ENCODE measurements at places on chromosomes 3 and 15. TPM values are rescaled to one million over a fixed set of nuclear protein-coding genes. Genes with fewer than 3 reads are reported as not detected.

DNA sequence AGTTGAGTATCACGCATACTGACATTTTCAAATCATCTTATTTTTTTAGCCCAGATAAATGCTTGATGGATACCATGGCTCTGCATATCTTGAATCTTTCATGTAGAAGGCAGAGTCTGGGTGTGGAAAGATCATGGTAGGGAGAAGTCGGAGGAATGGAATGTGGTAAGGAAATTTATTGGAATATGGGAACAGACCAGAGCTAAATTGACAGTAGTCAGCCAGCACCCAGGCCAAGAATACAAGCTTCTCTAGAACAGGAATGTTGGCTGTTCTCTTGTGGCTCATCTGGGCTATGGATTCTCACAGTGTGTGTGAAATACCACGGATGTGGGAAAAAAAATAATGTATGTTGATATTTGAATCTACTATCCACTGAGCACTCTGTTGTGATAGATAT, 305.7 kb upstream of the COL8A1 start:
- no peaks in the 10 kb centered on the region for H3K4me1 ChIP-seq
- H3K27ac ChIP-seq, result no peak overlapping the region
- no peak overlapping the region for H3K4me3 ChIP-seq
- H3K27me3 ChIP-seq, result no peaks in the 10 kb centered on the region

DNA sequence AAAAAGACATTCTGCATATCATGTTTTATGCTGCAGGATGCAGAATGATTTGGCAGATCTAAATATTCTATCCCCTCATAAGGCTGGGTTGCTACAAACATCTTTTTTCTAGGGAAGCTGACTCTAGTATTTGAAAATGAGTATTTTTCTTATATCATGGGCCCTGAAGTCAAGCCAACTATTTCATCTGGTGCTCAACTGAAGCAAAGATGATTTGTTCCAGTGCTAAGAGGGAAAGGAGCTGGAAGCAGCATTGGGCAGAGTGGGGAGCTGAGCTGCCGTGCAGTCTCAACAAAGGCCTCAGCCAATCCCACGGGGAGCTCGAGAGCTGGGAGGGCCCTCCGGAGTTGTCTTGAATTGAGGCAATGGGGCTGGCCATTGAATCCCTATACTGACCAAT, 155.3 kb upstream of the SLCO3A1 start:
- no peaks in the 10 kb centered on the region for H3K4me1 ChIP-seq
- no peaks in the 10 kb centered on the region for H3K36me3 ChIP-seq
- no peak overlapping the region for H3K27ac ChIP-seq
- H3K4me3 ChIP-seq, result no peak overlapping the region
- DNase-seq, result no peak

The CYP8B1 gene
- polyA plus RNA-seq, result not detected

The LNP1 gene
- polyA plus RNA-seq, result 5.1 TPM

The FANCD2OS gene
- polyA plus RNA-seq, result not detected

The CLSTN2 gene
- 0.77 TPM for polyA plus RNA-seq
